ENCODE measurements at places on chromosomes 12 and 14. TPM values are rescaled to one million over a fixed set of nuclear protein-coding genes. Genes with fewer than 3 reads are reported as not detected.

DNA sequence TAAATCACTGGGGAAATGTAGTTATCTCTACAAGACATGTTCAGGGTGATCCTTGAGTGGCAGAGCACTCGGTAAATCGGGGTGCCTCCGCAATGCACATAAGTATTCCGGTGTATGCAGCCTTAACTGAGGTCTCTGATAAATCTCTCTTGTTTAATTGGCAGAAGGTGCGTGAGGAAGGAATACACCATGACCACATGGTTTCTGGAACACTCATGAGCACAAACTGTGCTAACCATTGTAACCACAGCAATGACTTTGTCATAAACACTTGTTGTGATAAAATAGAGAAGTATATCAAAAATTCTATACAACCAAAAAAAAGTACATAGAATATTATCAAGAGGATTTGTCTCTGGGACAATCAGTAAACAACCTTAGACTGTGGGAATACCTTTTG is 146.8 kb upstream of the DIO2 start:
- no peak for DNase-seq

- no peak for DNase-seq
Observed at GRCh38 chr14:39446131-39446744, 14.0 kb upstream of the FBXO33 start.

DNA sequence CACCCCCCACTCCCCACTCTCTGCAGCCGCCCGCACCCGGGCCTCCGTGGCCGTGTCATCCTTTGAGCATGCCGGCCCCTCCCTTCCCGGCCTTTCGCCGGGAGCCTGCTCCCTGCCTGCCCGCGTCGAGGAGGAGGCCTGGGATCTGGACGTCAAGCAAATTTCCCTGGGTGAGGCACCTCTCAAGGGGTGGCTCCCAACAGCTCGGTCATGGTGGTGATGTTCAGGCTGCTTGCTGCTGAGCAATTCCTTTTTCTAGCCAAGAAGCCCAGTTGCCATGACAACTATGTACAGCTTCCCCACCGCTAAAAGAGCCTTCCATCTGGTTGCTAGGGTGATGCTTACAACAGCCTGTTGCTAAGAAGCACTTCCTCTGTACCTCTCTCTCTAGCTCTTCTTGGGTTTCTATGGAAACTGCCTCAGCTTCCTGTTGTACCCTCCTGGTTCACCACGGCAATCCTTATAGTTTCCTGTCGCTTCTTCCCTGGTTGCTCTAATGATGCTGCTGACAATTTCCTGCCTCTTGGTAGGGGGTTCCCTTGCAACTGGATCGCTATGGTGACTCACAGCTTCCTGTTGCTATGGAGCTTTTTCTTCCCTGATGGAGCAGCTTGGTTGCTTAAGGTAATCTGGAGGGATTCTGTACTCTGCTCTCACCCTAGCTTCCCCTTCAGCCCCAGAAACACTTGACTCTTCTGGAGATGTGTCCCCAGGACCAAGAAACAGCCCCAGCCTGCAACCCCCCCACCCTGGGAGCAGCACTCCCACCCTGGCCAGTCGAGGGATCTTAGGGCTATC is 11.0 kb downstream of the ZNF219 start:
- DNase-seq = no peak

DNA sequence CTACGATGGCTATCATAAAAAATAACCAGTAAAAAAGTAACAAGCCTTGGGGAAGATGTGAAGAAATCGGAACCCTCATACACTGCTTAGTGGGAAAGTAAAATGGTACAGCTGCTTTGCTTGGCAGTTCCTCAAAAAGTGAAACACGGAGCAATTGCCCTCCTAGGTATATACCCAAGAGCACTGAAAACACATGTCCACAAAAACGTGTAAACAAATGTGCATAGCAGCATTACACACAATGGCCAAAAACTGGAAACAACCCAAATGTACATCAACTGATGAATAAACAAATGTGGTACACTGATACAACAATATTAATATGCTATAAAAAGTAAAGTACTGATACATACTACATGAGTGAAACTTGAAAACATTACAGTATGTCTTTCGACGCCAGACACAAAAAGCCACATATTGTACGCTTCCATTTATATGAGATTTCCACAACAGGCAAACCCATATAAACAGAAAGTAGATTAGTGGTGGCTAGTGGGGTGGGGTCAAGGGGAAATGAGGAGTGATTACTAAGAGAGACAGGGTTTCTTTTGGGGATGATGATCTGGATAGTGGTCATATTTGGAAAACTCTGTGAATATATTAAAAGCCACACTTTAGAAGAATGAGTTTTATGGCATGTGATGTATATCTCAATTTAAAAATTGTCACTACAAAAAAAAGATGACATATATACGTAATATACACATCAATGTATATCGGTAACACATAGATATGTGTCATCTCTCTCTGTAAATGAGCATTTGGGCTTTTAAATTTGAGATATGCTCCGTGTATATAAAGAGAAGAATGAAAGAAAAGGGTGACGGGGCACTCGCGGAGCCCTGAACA is 996 bp downstream of the SLC41A2 start:
- DNase-seq = no peak

GRCh38 chr12:49415521-49415970 is 48.3 kb downstream of the SPATS2 start:
- DNase-seq = no peak

GRCh38 chr12:32726286-32726685 is 29.4 kb downstream of the YARS2 start:
- no peak for DNase-seq

GRCh38 chr12:126418400-126418799 is 1353.2 kb downstream of the AACS start:
- no peak for DNase-seq

HPD gene
- 3.3 TPM for total RNA-seq

GRCh38 chr14:36086629-36087395 is 89.7 kb downstream of the PTCSC3 start:
- no peak for DNase-seq

AVPR1A gene
- 1.2 TPM for total RNA-seq

HRK gene
- total RNA-seq = 0.17 TPM

SRGAP1 gene
- 17.5 TPM for total RNA-seq

- no peak for DNase-seq
Observed at GRCh38 chr14:51395361-51395849, 155.4 kb downstream of the TMX1 start.

DNA sequence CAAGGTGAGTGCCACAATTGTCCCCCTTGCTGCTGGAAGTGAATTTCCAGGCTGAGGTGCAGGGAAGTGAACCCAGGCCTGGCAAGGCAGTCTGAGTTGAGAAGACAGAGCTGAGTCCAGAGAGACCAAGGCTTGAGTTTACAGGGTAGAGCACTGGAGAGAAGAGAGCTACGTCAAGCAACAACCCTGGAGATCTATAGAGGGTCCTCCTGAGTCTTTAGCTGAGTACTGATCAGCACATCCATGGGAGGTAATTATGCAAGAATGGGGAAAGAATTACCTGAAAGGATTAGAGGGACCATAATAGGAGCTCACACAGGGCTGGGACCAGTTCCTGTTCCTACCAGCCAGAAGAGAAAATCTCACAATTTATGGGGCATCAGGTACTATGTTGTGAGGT is 190.7 kb downstream of the NEDD1 start:
- DNase-seq = no peak

HOTAIR gene
- total RNA-seq = not detected

ZNF385A gene
- 22.8 TPM for total RNA-seq

FIGNL2 gene
- total RNA-seq = 0.33 TPM

GRCh38 chr12:123149501-123150274 is 1.2 kb downstream of the PITPNM2 start:
- DNase-seq = no peak

CD9 gene
- 416 TPM for total RNA-seq

DNA sequence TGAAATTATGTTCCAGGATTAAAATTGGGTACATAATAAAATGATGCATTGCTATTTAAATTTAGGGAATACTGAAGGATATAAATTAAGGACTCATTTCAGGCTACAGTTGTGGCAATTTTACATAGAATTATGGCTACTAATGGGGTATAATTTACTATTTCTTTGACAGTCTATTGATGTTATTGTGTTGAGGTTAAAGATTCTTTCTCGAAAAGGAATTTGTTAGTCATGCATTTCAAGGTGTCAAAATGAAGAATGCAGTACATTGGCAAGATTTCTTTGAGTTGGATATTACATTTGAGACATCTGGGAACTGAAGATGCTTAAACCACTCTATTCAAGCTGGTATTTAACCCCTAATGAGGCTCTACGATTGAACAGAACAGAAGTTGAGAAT is 28.3 kb downstream of the SLC5A8 start:
- DNase-seq = no peak

DNA sequence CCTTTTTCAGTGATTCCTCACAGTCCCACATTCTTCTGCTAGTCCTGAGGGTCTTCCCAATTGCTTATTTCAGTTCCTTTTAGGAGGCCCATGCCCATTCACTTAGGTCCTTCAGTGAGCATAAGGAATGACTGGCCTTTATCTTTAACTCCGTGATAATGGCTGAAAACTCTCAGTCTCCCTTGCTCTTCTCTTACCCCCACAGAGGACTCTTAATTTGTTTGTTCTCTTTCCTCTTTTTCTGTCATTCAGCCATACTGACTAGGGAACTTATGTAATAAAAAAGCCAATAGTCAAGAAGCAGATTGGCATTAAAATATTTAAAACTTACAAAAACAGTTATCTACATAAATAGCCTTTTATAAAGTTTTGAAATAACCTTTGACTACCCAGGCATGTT is 17.1 kb upstream of the VDR start:
- DNase-seq = no peak

- DNase-seq = no peak
Observed at GRCh38 chr12:22412581-22412980, 78.1 kb upstream of the ST8SIA1 start.

GRCh38 chr14:31139301-31139847 is 68.2 kb downstream of the HECTD1 start:
- no peak for DNase-seq

DNA sequence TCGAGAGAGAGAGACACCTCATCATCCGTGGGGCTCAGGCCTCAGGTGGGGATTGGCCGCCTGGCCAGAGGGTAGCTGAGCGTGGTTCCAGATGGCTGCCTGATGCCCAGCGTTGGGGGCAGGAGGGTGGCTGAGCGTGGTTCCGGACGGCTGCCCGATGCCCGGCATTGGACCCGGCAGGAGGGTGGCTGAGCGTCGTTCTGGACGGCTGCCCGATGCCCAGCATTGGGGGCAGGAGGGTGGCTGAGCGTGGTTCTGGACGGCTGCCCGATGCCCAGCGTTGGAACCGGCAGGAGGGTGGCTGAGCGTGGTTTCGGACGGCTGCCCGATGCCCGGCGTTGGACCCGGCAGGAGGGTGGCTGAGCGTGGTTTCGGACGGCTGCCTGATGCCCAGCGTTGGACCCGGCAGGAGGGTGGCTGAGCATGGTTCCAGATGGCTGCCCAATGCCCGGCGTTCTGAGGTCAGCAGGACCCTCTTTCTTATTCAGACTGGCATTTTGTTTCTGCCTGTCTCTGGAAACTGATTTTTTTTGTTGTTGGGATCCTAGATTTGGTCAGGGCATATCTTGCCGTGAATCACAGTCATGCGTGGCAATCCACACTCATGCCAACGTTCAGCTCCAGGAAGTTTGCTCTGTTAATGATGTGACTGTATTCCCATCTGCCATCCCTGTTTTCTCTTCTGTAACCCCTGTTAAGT is 40.7 kb downstream of the GALNT9 start:
- DNase-seq = no peak

TAS2R7 gene
- total RNA-seq = not detected

DNA sequence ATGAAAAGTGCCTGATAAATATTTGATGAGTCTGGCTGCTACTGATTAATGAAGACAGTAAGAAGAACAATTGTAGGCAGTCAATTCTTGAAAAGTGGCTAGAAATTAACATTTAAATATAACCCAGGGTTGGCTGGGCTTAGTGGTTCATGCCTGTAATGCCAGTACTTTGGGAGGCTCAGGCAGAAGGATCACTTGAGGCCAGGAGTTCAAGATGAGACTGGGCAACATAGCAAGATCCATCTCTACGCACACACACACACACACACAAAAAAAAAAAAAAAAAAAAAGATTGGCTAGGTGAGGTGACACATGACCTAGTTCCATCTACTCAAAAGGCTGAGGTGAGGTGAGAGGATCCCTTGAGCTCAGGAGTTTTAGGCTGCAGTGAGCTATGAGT is 7.9 kb upstream of the PLBD1 start:
- DNase-seq = no peak

GRCh38 chr12:88458327-88458726 is 121.9 kb downstream of the KITLG start:
- no peak for DNase-seq

DNA sequence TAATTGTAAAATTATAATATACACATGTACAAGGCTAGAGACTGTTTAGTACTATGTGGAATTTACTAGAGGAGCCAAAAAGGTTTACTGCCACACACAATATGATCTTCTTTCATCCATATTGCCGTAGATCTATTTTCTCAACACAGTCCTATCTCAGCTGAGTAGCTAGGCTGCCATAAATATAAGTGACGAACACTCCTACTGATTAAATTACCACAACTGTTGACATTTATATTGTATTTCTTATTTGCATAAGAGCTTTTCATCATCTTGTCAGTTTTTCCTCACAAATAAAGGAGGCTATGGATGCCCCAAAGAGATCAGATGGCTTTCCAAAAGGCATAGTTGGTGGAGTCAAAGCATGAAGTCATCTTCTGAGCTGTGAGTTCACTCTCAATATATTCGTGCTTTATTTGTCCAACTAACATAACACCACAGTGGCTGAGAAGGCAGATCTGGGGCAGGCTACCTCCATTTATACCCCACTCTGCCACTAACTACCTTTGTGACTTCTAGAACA is 78.6 kb downstream of the CCDC59 start:
- DNase-seq = no peak

DNA sequence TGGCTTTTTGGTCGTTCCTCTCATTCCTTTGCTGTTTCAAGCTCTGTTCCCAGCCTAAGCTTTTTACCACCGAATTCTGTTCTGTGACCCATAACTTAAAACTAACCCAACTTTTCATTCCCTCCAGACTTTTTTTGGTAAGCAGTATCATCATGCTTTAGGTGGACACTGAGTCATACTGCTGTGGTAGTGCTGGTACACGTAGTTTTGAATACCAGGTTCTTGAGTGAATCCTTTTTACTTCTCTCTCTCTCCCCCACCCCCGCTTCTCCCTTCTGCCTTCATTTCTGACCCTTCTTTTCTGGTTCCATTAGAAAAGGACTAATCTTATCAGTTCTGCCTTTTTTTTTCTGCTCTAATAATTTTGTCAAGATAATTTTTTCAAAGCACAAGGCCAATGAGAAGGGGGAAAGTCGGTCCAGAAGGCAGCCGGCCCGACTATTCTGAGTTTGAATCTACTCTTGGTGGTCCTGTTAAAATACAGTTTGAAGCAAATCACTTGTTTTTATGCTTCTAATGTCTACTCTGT is 2.3 kb upstream of the MDM2 start:
- no peak for DNase-seq

MAP3K9 gene
- total RNA-seq = 0.83 TPM

Measured in esophagus muscularis mucosa (tissue), 4 donors.